ENCODE measurements at places on chromosomes 5 and 9. TPM values are rescaled to one million over a fixed set of nuclear protein-coding genes. Genes with fewer than 3 reads are reported as not detected.

GRCh38 chr5:154115291-154115690, 75.2 kb upstream of the GALNT10 start:
- DNase-seq = no peak

DNA sequence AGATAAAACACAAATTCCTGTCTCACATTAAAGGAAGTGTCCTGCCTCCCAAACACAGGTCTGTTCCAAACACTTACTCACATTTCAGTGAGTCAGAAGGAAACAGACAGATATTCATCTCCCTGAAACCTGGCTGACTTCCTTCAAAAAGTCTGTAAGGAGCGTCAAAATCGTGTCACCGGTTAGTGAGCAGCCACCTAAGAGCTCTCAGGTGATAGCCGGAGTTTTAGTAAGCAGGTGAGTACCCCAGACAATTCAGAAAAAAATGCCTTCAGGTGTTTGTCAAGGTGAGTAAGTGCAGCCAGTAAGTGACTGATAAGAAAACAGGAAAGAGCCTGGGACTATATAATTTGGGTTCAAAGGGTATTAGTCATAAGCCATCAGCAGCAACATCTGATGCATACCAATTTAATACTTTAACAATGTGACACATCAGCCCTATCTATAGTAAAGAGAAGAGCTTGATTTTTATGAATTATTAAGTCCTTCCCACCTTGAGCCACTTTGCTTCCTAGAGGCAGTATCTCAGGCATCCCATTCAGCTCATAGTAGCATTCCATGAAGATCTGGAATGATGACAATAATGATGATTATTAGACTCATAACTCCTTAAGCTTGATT, 1.3 kb upstream of the ITGA2 start:
- peak; percentile 78 for DNase-seq

GRCh38 chr5:153797484-153797883, 241.2 kb downstream of the FAM114A2 start:
- no peak for DNase-seq

- peak; percentile 92 for DNase-seq
Observed at GRCh38 chr9:128072144-128073021, 4.4 kb downstream of the SLC25A25 start.

DNA sequence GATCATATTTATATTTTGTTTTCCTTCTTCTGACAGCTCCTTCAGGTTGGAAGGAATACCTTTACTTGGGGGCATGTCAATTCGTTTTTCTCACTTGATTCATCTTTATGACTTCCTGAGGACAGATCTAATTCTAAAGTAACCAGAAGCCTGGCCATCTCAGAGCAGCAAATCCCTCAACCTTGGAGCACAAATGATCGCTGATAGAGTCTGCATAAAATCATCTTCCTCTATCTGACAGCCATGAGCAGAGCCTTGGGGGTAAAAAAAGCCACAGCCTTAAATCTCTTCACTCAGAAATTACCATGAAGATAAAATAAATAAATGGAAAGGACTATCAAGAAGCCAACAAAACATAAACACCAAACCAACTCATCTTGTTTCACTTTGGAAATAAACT, 325.8 kb downstream of the PRR16 start:
- no peak for DNase-seq

- no peak for DNase-seq
Observed at GRCh38 chr9:34573599-34574325, 15.8 kb downstream of the CNTFR start.

DNA sequence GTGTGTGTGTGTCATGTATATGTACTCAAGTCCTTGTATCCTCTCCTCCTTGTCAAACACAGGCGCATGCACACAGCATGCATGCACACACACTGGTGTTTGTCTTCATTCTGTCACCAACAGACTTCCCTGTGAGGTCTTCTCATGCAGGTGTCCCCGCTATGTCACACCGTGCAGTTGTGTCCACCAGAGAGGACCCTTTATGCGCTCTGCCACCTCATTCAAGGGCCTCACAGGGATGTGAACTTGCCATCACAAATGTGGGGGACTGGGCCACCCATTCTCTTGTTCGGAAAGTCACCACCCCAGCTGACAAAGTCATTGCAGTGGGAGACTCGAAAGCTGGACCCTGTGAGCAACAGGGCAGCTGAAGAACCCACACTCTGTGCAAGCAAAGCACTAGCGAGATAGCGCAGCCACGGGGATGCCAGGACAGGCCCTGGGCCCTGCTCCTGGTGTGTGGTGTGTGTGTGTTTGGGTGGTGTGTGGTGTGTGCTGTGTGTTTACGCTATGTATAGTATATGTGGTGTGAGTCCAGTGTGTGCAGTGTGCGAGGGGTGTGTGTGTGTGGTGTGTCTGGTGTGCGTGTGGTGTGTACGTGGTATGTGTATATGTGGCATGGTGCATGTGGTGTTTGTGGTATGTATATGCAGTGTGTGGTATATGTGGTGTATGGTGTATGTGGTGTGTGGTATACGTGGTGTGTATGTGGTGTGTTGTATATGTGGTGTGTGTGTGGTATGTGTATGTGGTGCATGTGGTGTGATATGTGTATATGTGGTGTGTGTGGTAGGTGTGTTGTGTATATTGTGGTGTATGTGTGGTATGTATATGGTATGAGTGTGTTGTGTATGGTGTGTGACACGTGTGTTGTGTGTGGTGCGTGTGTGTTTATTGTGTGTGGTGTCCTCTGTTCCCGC, 30.9 kb upstream of the NXNL2 start:
- DNase-seq = no peak

- no peak for DNase-seq
Observed at GRCh38 chr9:4997631-4998030, 12.6 kb downstream of the JAK2 start.

GRCh38 chr5:88882276-88883038, 527 bp downstream of the MEF2C start:
- DNase-seq = no peak

DNA sequence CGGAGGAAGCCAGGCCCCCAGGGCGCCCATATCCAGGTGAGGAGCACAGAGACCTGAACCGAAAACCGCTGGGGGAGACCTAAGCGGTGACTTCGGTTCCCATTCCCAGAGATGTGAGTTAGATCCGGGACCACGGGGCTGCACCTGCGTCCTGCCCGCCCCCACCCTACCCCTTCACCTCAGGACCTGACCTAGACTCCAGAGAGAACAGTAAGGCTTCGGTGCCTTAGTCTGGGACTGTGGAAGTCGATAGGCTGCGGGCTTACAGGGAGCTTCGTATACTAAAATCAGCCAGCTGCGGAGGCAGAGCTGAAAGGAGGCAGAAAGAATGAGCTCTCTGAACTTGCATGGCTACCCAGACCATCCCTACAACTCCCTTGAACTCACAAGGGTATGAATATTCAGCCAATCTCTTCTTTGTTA, 518 bp upstream of the FAM13B start:
- peak; percentile 66 for DNase-seq

DNA sequence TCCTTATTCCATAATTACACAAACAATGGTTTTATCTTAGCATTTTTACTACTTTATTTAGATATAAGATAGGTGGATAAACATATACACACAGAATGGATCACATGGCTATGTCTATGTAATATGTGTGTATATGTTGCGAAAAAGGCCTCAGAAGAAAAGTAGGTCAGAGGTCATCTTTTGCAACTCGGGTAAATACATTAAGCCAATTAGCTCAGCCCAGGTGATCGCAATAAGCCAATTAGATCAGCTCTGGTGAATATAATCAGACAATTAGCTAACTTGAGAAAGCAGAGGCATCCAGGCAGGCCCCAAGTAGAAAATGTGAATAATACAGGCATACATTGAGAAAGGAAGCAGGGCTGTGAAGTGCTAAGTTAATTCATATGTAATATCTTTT, 24.3 kb downstream of the SLCO4C1 start:
- no peak for DNase-seq

- DNase-seq = no peak
Observed at GRCh38 chr9:124273427-124274160, 15.8 kb downstream of the NEK6 start.

GRCh38 chr9:92659601-92660000, 10.3 kb downstream of the IPPK start:
- DNase-seq = no peak

DNA sequence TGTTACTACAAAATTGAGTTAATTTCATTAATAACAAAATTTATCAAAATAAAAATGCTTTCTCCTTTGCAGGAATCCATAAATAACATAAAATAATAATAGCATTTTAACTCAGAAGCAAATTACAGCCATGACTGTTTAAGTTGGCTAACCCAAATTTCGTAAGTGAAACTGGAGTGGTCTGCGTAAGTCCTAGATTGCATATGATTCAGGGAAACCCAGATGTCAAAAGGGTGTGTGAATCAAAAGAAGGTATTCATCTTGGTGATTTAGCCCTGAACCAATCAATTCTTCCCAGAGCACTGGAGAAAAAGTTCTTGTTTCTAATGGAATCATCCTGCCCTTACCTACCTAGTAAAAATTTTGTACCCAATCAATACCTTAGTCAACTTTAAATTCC, 547.6 kb downstream of the RAB3C start:
- DNase-seq = no peak

DNA sequence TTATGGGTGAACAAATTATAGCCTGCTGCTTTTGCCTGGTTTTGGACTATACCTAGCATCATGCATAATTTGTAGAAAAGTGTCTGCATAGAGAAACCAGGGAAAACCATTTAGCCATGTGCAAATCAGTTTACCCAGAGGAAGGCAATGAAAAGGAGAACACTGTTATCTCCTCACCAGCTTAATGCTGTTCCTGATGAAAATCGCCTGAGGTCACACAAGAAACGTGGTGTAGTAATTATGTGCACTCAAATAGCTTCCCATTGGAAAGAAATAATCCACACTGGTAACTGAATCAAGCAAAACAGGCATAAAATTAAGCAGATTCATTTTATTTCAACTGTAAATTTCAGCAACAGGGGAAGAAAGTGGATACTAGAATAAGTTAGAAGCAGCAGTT, 51.7 kb upstream of the FAM240B start:
- DNase-seq = no peak

DNA sequence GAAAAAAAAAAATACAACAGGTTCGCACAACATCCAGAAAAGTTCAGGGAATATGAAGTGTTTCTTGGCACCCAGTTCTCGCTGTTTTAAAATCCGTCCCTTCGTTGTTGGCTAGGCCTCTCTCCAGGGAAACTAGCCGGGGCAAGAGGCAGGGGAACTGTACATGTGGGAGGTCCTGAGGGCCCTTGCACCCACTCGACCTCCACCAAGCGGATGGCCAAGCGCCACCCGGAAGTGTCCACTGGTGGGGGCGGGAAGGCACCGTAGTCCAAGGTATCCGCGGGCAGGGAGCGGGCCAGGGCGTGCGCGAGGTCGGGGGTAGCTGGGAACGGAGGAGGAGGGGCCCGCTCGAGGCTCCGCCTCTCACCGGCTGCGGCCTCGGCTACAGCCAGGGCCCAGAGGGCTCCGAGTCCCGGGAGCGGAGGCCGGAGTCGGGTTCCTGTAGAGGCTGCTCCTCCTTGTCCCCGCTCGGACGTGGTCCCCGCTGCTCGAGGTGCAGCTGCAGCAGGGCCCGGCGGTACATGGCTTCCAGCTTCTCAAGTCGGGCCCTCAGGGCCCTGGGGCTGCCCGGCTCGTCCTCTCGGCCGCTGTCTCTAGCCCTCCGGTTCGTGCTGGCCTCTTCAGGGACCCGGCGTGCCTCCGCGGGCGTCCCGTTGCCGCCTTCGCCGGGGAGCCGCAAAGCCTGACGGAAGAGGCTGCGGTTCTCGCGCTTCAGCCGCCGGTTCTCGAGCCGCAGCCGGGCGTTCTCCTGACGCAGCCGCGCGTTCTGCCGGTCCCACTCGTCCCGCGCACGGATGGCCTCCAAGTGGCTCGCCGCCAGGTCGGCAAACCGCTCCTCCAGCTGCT, 720 bp downstream of the TUSC1 start:
- DNase-seq = peak; percentile 77

- no peak for DNase-seq
Observed at GRCh38 chr9:20335668-20336332, 286.5 kb downstream of the MLLT3 start.

- no peak for DNase-seq
Observed at GRCh38 chr9:129889941-129890717, 54.9 kb downstream of the USP20 start.

DNA sequence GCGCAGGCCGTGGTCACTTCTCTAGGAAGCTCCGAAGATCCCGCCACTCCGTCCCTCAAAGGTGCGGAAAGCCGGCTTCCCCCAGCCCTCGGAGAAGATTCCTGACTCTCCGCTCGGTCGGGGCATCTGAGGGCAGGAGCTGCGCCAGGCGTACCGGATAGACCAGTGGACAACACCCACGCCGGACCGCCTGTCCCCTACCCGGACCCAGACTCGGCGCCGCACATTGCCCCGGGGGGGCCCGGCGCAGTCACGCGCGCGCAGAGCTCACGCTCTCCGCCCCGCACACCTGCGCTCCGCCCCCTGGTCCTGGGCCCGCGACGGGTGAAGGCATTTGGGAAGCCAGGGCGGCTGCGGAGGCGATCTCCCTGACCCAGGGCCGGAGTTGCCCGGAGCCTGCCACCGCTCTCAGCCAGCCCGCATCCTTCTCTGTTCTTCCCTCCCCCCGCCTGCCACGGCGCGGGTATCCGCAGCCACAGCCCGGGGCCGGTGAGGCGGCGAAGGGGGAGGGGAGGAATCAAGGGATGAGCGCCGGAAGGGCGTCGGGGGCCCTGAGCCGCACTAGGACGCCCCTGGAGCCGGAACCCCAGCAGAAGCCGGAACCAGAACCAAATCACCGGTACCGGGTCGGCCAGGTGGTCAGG, 448 bp downstream of the RELL2 start:
- DNase-seq = no peak

Gene GCNT4
- total RNA-seq = not detected

Gene CLINT1
- total RNA-seq = 101 TPM

Gene CDC25C
- 13.4 TPM for total RNA-seq

Gene PCDHGA5
- total RNA-seq = 0.13 TPM

Gene LHX3
- not detected for total RNA-seq

Gene LCP2
- not detected for total RNA-seq

Measured in HT-29 (cell line).